ENCODE measurements at places on chromosomes 12 and 14. TPM values are rescaled to one million over a fixed set of nuclear protein-coding genes. Genes with fewer than 3 reads are reported as not detected.

DNA sequence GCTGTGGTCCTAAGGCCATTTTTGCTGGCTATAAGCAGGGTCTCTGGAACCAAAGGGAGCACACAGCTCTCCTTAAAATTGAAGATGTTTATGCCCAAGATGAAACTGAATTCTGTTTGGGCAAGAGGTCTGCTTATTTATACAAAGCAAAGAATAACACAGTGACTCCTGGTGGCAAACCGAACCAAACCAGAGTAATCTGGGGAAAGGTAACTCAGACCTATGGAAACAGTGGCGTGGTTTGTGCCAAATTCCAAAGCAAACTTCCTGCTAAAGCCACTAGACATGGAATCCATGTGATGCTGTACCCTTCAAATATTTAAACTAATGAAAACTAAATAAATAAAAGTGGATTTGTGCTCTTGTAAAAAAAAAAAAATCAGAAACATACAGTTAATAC is 29.6 kb upstream of the BICDL1 start:
- no peaks in the 10 kb centered on the region for H3K36me3 ChIP-seq
- DNase-seq = no peak
- H3K27ac ChIP-seq = no peak overlapping the region
- no peak overlapping the region for H3K4me3 ChIP-seq
- no peaks in the 10 kb centered on the region for H3K4me1 ChIP-seq
- H3K27me3 ChIP-seq = peaks cover 8% of the 10 kb centered on the region

- no peaks in the 10 kb centered on the region for H3K4me1 ChIP-seq
- no peak overlapping the region for H3K4me3 ChIP-seq
- no peaks in the 10 kb centered on the region for H3K36me3 ChIP-seq
- no peaks in the 10 kb centered on the region for H3K27me3 ChIP-seq
- DNase-seq = no peak
Observed at GRCh38 chr12:112792743-112793142, 1.2 kb downstream of the RPH3A start.

DNA sequence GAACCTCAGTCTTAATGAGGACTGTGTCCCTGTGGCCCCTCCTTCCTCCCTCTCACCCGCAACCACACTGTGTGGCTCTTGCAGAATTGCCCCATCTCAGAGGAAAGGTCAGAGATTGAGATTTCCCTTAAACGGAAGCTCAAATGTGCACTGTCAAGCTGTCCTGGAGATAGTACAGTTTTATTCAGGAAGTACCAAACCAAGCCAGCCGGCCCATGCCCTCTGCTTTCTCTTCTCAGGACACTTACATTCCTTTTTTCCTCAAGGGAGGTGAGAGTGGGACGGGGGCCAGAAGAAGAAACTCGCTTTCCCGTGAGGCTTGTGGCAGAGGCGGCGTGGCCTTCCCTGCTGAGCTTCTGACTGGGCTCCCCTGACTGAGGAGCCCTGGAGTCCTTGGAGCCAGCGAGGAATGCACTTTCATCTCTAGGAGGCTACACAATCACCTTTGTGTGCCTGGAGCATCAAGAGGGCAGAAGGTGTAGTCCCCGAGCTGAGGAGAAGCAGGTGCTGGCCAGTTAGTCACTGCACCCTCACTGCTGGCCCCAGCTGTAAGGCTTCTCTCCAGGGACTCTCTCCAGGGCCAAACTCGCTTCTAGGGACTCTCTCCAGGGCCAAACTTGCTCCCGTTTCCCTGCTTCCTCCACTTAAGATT is 24.1 kb upstream of the ATP2A2 start:
- H3K27me3 ChIP-seq = no peaks in the 10 kb centered on the region
- DNase-seq = peak; percentile 86
- no peak overlapping the region for H3K4me3 ChIP-seq

CARMIL3 gene
- 0.31 TPM for total RNA-seq

DNA sequence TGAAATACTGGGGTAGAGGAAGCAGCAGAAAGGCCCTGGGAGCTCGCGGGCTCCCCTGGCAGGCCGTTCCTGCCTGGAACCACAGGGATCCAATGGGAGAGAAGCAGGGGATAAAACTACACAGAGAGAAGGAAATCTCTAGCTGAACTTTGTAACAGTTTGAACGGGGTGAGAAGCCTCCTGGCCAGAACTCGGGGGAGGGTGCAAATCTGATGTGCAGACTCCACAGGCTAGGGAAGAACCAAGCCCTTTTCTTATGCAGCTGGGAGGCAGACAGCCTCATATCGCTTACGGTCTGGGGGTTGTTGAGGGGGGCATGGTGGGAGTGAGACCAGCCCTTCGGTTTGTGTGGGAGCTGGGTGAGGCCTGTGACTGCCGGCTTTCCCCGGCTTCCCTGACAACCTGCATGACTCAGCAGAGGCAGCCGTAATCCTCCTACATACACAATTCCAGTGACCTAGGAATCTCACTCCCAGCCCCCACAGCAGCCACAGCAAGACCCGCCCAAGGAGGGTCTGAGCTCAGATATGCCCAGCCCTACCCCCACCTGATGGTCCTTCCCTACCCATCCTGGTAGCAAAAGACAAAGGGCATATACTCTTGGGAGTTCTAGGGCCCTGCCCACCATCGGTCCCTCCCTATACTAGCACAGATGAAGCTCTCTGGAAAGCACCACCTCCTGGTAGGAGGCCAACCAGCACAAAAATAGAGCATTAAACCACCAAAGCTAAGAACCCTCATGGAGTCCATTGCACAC is 143.0 kb downstream of the TMTC1 start:
- H3K27me3 ChIP-seq = no peaks in the 10 kb centered on the region
- H3K36me3 ChIP-seq = peaks cover 15% of the 10 kb centered on the region
- no peak for DNase-seq
- H3K4me3 ChIP-seq = no peak overlapping the region
- peaks cover 16% of the 10 kb centered on the region for H3K4me1 ChIP-seq

PTHLH gene
- total RNA-seq = 0.44 TPM

- no peak for DNase-seq
- H3K4me3 ChIP-seq = no peak overlapping the region
Observed at GRCh38 chr12:85755760-85756159, 80.4 kb downstream of the RASSF9 start.

- no peaks in the 10 kb centered on the region for H3K36me3 ChIP-seq
- peaks cover 2% of the 10 kb centered on the region for H3K27me3 ChIP-seq
- peaks cover 9% of the 10 kb centered on the region for H3K4me1 ChIP-seq
- DNase-seq = no peak
- H3K4me3 ChIP-seq = no peak overlapping the region
Observed at GRCh38 chr12:58030566-58031279, 89.4 kb downstream of the ATP23 start.

DNA sequence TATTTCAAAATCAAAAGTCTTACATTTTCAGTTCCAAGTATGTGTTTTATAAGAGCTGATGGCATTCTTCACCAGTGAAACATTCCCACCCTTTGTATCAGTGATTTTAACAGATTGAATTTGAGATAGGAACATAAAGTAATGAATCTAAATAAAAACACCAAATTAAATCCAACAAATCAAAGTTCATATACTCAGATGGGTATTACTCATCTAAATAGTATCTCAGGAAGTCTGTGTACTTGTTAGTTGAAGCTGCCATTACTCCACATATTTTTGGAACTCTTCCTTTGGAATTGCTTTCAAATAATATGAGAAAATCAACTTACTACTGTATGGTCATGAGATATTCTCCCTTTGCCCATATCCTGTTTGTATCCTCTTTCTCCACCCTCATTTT is 89.1 kb downstream of the MIA2 start:
- no peaks in the 10 kb centered on the region for H3K4me1 ChIP-seq
- H3K36me3 ChIP-seq = peaks cover 30% of the 10 kb centered on the region
- no peaks in the 10 kb centered on the region for H3K27me3 ChIP-seq

DNA sequence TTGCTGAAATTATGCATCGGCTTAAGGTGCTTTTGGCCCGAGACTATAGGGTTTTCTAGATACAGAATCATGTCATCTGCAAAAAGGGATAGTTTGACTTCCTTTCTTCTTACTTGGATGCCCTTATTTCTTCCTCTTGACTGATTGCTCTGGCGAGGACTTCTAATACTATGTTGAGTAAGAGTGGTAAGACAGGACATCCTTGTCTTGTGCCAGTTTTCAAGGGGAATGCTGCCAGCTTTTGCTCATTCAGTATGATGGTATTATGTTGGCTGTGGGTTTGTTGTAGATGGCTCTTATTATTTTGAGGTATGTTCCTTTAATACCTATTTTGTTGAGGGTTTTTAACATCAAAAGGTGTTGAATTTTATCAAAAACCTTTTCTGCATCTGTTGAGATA is 8.3 kb downstream of the BMAL2 start:
- no peak for DNase-seq
- no peak overlapping the region for H3K4me3 ChIP-seq
- no peaks in the 10 kb centered on the region for H3K36me3 ChIP-seq
- H3K27me3 ChIP-seq = no peaks in the 10 kb centered on the region
- peaks cover 13% of the 10 kb centered on the region for H3K4me1 ChIP-seq

C12orf54 gene
- total RNA-seq = not detected

- peak; percentile 21 for DNase-seq
- peaks cover 3% of the 10 kb centered on the region for H3K27me3 ChIP-seq
- H3K4me3 ChIP-seq = no peak overlapping the region
- H3K4me1 ChIP-seq = peaks cover 9% of the 10 kb centered on the region
- no peak overlapping the region for H3K27ac ChIP-seq
Observed at GRCh38 chr14:54325766-54326165, 71.0 kb upstream of the CDKN3 start.

CCDC197 gene
- total RNA-seq = not detected

DNA sequence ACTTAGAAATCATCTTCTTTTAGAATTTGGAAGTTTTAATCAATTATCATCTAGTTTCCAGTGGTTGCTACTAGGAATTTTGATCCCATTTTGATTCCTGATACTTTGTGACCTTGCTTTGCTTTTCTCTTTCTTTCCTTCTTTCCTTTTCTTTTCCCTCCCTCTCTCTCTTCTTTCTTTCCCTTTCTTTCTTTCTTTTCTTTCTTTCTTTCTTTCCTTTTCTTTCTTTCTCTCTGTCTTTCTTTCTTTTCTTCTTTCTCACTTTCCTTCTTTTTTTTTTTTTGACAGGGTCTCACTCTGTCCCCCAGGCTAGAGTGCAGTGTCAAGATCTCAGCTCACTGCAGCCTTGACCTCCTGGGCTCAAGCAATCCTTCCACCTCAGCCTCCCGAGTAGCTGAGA is 81.5 kb upstream of the OSBPL8 start:
- H3K27ac ChIP-seq = no peak overlapping the region
- no peak overlapping the region for H3K4me3 ChIP-seq
- no peak for DNase-seq
- H3K4me1 ChIP-seq = no peaks in the 10 kb centered on the region
- H3K36me3 ChIP-seq = no peaks in the 10 kb centered on the region
- no peaks in the 10 kb centered on the region for H3K27me3 ChIP-seq

- H3K36me3 ChIP-seq = peaks cover 3% of the 10 kb centered on the region
- H3K4me3 ChIP-seq = no peak overlapping the region
- no peak overlapping the region for H3K27ac ChIP-seq
- H3K27me3 ChIP-seq = peaks cover 9% of the 10 kb centered on the region
- DNase-seq = no peak
- no peaks in the 10 kb centered on the region for H3K4me1 ChIP-seq
Observed at GRCh38 chr14:39219075-39219499, 14.6 kb upstream of the MIA2 start.

- no peak overlapping the region for H3K4me3 ChIP-seq
- H3K27me3 ChIP-seq = no peaks in the 10 kb centered on the region
- peaks cover 40% of the 10 kb centered on the region for H3K36me3 ChIP-seq
- no peak overlapping the region for H3K27ac ChIP-seq
- no peak for DNase-seq
- no peaks in the 10 kb centered on the region for H3K4me1 ChIP-seq
Observed at GRCh38 chr14:39303115-39303514, 69.4 kb downstream of the MIA2 start.

GRCh38 chr14:55915456-55915855 is 202.8 kb upstream of the PELI2 start:
- H3K4me3 ChIP-seq = no peak overlapping the region
- H3K27me3 ChIP-seq = peaks cover 3% of the 10 kb centered on the region
- H3K27ac ChIP-seq = no peak overlapping the region
- H3K4me1 ChIP-seq = peaks cover 15% of the 10 kb centered on the region
- H3K36me3 ChIP-seq = no peaks in the 10 kb centered on the region
- DNase-seq = no peak

DNA sequence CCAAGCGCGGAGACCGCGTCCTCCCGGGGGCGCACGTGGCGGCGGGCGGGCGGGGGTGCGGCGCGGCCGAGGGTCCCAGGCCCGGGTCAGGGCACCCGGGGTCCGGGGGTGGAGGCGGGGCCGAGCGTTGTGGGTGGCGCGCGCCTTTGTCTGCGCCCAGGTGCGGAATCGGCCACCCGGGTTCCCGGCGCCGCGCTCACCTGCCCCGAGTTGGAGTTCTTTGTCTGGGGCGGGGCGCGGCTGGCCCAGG is 50.1 kb downstream of the LRCOL1 start:
- no peaks in the 10 kb centered on the region for H3K27me3 ChIP-seq
- no peak overlapping the region for H3K27ac ChIP-seq
- H3K36me3 ChIP-seq = no peaks in the 10 kb centered on the region
- peaks cover 6% of the 10 kb centered on the region for H3K4me1 ChIP-seq
- no peak overlapping the region for H3K4me3 ChIP-seq
- DNase-seq = no peak

- no peak overlapping the region for H3K4me3 ChIP-seq
- peaks cover 12% of the 10 kb centered on the region for H3K4me1 ChIP-seq
- no peaks in the 10 kb centered on the region for H3K27me3 ChIP-seq
- no peak for DNase-seq
Observed at GRCh38 chr12:10957741-10958140, 18.7 kb upstream of the TAS2R14 start.

- no peak for DNase-seq
- H3K4me1 ChIP-seq = no peaks in the 10 kb centered on the region
- peaks cover 33% of the 10 kb centered on the region for H3K27me3 ChIP-seq
- no peak overlapping the region for H3K27ac ChIP-seq
Observed at GRCh38 chr14:70624972-70625371, 16.7 kb upstream of the TTC9 start.

GRCh38 chr12:1517007-1517406 is 77.4 kb downstream of the FBXL14 start:
- no peaks in the 10 kb centered on the region for H3K27me3 ChIP-seq
- no peak overlapping the region for H3K4me3 ChIP-seq
- DNase-seq = no peak
- no peaks in the 10 kb centered on the region for H3K36me3 ChIP-seq

DNA sequence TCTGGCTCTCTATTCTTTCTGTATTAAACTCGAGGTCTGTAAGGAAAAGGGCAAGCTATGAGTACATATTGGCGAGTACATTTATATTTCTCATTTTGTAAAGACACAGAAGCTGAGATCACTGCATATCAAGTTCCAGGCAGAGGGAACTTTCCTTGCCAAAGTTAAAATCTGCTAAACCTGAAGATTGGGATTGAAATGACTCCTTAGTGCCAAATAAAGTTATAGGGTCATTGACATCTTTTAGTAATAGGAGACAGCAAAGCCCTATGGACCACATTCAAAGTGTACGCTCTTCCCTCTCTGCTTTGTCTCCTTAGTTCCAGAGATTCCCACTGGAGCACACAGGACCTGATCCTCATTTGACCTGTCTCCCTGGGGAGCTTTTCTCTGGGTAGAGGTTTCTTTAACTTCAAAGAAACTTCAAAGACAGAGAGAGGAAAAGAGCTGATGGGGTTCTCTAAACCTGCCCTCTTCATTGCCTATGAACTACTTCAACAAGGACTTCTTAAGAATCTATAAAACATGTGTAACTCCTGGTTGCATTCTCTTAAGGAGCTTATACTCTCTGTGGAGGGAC is 42.6 kb upstream of the PTPRR start:
- no peak overlapping the region for H3K4me3 ChIP-seq
- peaks cover 7% of the 10 kb centered on the region for H3K27me3 ChIP-seq
- H3K4me1 ChIP-seq = peaks cover 5% of the 10 kb centered on the region
- no peak overlapping the region for H3K27ac ChIP-seq
